Stimulated activated CD8-positive, alpha-beta memory T cell treated with anti-CD3 and anti-CD28 coated beads, Interleukin-2, amount 100 ng/mL, for 1 hour (primary cell): ENCODE measurements at places on chromosomes 4 and X.

DNA sequence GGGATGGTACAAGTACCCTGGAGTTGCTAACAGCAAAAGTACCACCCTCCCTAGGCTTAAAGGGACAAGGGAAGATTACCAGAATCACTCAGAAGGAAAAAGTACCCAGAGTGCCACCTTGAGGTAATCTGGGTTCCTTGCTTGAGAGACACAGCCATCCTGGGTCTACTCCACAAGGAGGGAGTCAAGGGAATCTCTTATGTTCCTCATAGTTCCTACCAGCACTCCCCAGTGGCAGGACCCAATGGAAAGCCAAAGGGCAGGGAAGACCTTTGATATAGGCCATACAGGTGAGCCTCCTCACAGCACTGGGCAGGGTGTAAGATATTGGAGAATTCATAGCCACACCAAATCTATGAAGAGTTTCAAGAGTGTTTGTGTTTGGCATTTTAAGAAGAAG is 5.7 kb downstream of the IL2 start:
- DNase-seq = no peak

GRCh38 chr4:120517966-120518365 is 404.6 kb downstream of the PRDM5 start:
- DNase-seq = no peak

- no peak for DNase-seq
These were observed 9.3 kb upstream of the SMIM20 start for GRCh38 chr4:25904748-25905082.

DNA sequence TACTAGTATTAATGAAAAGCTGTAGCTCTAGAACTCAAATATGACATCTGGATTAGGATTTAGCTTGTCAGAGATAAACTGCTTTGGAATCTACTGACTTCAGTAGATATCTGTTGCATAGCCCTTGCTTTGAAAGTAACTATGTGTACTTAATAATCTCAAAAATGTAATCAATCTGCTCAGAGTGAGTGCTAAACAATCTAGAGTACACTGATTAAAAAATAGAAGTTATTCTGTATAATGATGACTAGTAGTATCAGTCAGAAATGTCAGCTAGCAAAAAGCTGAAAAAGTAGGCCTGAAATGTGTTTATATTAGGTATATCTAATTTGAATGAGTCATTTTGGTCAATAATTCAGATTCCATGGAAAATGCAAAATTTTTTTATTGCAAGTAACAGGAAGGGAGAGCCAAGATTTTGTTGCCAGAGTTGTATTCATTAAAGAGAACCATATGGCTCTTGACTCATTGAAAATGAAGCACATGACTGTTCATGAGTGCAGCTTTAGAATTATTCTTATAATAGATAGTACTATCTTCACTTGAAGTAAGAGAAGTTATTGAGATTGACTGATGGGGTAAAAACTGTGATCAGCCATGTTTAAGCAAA is 20.0 kb downstream of the CLCN3 start:
- no peak for DNase-seq

GRCh38 chrX:24294619-24295018 is 19.2 kb downstream of the SUPT20HL2 start:
- no peak for DNase-seq

DNA sequence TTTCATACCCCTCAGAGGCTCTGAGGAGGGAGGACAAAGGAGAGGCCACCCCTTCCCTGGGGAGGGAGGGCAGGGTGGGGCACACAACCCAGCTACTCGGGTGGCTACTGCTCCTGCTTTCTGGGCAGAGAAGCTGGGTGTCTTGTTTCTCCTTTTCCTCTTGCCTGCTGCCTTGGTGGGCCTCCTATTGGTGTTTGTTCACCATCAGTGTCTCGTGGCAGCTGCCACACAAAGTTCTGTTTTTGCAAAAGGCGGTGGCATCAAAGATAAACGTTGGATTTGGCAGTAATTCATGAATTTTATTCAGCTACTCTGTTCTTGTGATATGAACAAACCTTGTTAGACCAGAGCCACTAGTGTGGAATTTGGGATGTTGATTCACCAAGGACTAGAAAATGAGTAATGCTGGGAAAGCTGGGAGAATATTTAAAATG is 153.0 kb upstream of the SCML1 start:
- DNase-seq = no peak

GRCh38 chr4:167185465-167185864 is 48.8 kb downstream of the SPOCK3 start:
- DNase-seq = no peak

- DNase-seq = no peak
These were observed 4.4 kb downstream of the LRCH2 start for GRCh38 chrX:115229337-115230003.

DNA sequence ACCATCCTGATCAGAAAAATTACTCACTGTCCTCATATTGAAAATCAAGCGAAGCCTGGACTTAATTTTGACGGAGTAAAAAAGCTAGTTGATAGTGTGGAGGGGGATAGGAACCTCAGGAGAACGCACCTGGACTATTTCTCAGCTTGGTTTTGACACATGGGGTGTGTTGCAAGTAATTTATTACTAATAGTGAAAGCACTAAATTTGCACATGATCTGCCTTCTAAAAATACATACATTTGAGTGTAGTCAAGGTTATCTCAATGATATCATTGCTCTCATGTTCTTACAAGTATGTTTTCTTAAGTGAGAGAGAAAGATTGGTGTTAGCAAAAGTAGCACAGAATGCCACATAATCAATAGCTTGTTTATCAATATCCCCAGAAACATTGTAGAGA is 29.5 kb downstream of the LRIT3 start:
- no peak for DNase-seq

DNA sequence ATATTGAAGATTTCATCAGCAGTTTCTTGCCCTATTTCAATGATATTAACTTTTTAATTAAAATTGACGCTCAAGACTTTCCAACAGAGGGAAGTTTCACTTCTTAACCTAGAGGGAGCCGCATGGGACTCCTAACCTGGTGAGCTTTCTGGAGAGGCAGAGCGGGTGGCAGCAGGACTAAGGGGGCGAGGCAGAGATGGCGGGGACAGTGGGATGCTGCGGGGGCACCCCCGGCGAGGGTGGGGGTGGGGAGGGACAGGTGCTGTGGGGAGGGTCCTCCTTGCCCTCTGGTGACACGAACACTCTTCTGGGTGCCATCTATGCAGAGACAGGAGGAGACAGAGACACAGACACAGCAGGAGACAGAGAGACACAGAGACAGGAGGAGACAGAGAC is 104.4 kb downstream of the ADRA2C start:
- no peak for DNase-seq

- DNase-seq = no peak
These were observed 1111.0 kb upstream of the AGA start for GRCh38 chr4:178553201-178553600.

DNA sequence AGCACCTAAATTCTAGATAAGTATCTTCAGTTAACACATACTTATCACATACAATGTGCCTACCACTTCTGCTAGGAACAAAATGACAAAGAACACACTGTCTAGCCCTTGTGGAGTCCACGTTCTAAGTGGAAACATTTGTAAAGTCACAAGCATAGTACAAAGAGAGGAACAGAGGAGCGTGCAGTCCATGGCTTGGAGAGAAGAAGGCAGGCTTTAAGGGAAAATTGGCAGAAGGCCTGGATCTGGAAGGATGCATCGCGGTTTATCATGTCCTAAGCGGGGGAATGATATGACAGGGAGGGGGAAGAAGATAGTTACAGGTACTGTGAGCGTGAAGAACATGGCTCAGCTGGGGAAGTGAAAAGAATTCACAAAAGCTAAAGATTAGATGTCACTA is 218.0 kb downstream of the PRDM5 start:
- DNase-seq = no peak

- no peak for DNase-seq
These were observed 26.8 kb downstream of the ATP7A start for GRCh38 chrX:77937291-77937690.

DNA sequence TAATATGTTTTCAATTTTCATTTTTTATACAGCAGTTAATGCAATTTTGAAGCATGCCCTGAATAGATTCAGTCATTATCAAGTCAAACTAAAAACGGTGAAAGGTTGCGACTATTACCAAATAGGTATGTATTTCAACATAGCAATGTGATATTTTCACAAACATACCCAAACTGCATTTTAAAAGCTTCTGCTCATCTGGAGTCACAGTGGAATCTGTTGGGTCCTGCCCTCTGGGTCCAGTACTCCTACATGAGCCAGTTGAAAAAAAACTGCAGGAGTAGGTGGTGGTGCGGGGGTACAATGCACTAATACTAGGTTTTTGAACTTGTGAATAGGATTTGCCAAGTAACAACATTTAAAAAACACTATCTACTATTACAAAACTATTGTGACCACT is 938 bp downstream of the GPR34 start:
- no peak for DNase-seq

GRCh38 chrX:10168226-10168625 is 11.5 kb downstream of the CLCN4 start:
- no peak for DNase-seq

DNA sequence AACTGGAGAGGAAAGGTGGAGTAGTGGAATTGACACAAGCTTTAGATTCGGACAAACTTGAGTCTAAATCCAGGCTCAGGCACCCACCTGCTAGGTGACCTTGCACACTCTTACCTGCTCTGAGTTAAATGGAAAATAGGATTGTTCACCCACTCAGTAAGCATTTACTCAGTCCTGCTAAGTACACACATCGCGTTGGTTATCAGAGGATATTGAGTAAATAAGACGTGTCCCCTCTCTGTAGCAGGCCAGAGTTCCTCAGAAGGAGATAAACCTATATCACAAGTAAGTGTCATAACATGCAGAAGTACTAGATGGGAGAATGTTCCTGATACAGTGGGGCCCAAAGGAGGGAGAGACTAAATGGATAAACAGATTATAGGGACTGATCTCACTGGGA is 117.7 kb downstream of the SMIM20 start:
- DNase-seq = no peak

DNA sequence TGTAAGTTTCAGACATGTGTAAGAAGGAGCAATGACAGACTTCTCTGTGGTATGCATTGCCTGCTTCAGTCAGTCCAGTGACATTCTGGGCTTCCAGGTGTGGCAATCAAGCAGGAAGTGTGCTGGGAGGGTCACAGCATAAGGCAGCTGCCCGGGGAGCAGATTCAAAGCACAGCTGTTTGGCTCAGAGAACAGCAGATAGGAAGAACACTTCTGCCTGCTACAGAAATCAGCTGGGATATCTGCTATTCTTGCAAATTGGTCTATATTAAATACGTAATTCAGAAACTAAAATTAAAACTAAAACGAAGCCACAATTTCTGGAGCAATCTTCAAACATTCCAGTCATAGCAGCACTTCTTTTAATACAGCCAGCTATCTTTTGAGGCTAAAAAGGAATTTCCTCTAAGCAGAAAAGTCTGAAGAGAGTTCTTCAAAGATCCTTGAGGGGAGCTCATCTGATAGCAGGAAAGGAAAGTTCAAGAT is 47.5 kb upstream of the GALNT7 start:
- DNase-seq = no peak

DNA sequence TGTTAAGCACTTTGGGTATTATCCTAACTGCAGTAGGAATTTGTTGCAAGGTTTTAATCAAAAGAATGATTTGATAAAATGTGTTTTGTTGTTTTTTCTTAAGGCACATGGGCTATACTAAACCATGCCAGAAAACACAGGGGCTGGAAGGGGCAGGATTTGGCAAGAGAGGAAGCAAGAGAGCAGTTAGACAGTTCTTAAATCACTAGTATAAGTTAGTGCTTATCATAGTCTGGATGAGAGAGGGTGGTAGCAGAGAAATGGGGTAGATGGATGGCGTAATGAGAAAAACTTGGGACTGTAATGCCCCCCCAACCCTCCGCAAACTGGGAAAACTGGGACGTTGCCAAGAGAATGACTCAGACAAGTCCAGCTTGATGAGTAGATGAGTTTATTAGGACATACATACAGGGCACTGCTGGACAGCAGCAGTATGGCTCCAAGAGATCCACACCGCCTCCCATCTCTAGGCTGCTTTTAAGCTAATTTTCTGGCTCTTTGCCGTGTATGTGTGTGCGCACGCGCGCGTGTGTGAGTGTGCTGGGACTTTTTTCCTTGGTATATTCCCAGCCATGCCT is 151.5 kb downstream of the PDLIM5 start:
- no peak for DNase-seq

GRCh38 chr4:158621729-158622128 is 50.0 kb downstream of the C4orf46 start:
- no peak for DNase-seq

GRCh38 chr4:125650557-125650956 is 335.8 kb downstream of the FAT4 start:
- no peak for DNase-seq
